HCT116 (cell line): ENCODE measurements at places on chromosomes 7 and 10.

- no peaks in the 10 kb centered on the region for H3K4me1 ChIP-seq
- no peak overlapping the region for H3K27ac ChIP-seq
- no peaks in the 10 kb centered on the region for H3K36me3 ChIP-seq
- H3K4me3 ChIP-seq: no peak overlapping the region
- DNase-seq: no peak
- H3K27me3 ChIP-seq: no peaks in the 10 kb centered on the region
These were observed 51.1 kb downstream of the CAMK1D start for GRCh38 chr10:12400266-12400931.

- H3K27me3 ChIP-seq: no peaks in the 10 kb centered on the region; the same call in 1 of the 2 replicates
- H3K4me1 ChIP-seq: no peaks in the 10 kb centered on the region
- H3K27ac ChIP-seq: no peak overlapping the region
- no peak overlapping the region for H3K4me3 ChIP-seq
- peaks cover 14% of the 10 kb centered on the region for H3K36me3 ChIP-seq
- DNase-seq: no peak
These were observed 11.3 kb downstream of the MRPS33 start for GRCh38 chr7:141003172-141004065.

DNA sequence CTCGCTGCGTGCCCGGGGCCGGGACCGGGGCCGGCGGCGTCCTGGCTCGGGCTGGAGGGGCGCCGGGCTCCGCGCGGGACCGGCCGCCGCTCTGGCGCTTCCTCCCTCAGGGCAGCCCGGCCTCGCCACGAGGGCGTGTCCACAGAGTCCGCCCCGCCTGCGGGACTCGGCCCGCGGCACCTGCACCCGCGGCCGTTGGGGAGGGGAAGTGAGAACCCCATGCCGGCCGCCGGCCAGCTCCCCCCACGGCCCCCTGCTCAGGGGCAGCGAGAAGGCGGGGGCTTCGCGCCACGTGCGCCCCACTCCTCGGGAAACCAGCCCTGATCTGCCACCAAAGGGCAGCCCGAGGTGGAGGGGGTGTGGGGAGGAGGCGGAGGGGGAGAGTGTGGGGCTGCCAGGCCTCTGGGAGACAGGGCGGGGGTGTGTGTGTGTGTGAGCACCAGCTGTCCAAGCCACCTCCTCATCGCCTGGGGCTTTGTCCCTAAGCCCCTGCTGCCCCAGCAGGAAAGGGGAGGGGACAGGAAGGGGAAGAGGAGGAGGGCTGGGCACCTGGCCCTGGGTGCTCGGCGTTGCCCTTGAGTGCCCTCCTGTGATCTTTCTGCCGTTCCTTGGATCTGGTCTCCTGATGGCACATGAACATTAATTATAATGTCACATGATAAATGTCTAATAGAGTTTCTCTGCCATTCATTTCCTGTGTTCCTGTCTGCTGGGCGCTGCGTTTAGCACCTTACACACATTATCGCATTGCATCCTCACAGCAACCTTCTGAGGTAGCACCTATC lies at the start of gene PIK3AP1:
PIK3AP1 (minus strand) TSS at position 93 of the 785 bp plus-strand sequence. CDS start 120 bp downstream, outside the sequence.
- peaks cover 19% of the 10 kb centered on the region for H3K4me1 ChIP-seq
- H3K4me3 ChIP-seq: peak within 1 kb of the TSS; percentile 81
- no peak for DNase-seq
- no peaks in the 10 kb centered on the region for H3K36me3 ChIP-seq

- H3K27me3 ChIP-seq: no peaks in the 10 kb centered on the region
- DNase-seq: no peak
- no peak overlapping the region for H3K27ac ChIP-seq
These were observed 91.1 kb upstream of the DDC start for GRCh38 chr7:50656141-50656895.
